ENCODE measurements at places on chromosomes 12 and 14. TPM values are rescaled to one million over a fixed set of nuclear protein-coding genes. Genes with fewer than 3 reads are reported as not detected.

Gene PLEKHG7
- total RNA-seq = not detected

GRCh38 chr14:74964787-74965485, 9.5 kb upstream of the PGF start:
- H3K4me1 ChIP-seq = no peaks in the 10 kb centered on the region
- no peak overlapping the region for H3K27ac ChIP-seq
- H3K36me3 ChIP-seq = no peaks in the 10 kb centered on the region

DNA sequence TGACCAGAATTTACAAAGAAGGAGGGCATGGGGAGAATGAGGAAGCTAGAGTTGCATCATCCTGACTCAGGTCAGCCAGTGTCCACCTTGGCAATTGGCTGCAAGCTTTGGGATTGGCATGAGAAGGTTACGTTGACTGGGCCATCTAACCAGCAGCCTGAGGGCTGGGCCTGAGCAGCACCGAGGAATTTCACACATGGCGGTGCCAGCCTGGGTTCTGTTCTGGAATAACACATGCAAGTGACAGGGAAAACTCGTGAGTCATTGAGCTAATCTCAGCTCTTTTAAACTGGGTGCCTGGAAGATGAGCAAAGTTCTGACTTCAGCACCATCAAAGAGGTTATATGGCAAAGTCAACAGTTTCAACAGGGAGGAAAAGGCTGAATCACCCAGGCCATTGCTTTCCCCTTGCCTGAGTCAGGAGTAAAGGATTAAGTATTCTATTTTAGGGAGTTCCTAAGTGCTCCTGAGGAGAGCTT, 543.2 kb upstream of the TBX3 start:
- H3K4me3 ChIP-seq = no peak overlapping the region
- DNase-seq = no peak
- H3K4me1 ChIP-seq = no peaks in the 10 kb centered on the region
- H3K36me3 ChIP-seq = no peaks in the 10 kb centered on the region

DNA sequence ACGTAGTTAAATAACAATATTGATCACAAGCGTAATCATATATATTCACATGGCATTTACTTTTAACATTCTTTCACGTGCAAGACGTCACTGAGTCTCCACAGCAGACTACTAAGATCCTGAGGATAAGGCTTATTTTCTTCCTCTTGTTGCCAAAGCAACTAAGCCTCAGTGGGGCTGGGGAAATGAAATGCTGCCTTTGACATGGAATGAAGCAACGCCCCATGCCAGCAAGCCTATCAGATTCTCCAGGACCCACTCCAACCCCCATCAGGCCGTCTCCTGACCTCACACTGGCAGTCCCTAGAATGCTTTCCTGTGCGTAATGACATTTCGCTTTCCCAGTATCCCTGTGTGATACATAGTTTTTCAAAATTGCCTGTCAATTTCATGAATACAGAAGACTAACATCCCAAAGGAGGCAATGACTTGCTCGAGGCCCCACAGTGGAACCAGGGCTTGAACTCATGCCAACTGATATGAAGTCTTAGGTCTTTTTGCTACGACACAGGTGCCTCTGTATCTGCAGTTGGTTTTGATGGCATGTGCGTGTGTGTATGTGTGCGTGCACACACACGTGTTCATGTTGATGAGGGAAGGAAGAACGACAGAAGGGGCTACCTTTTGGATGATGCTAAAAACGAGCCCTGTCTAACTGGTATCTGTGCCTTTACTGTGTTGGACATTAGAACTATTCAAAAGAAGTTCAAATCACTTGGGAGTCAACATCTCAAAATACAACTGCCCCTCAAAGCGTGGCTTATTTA, 239.1 kb downstream of the VRK1 start:
- H3K4me3 ChIP-seq = no peak overlapping the region
- no peak overlapping the region for H3K27ac ChIP-seq
- peaks cover 64% of the 10 kb centered on the region for H3K27me3 ChIP-seq
